ENCODE measurements at places on chromosomes 16 and 17.
A peak's percentile ranks its signal among the peaks of the same experiment; 100 is the strongest.

- no peak for DNase-seq
Measured at GRCh38 chr17:70365091-70365583, 195.8 kb downstream of the KCNJ2 start.

- no peak for DNase-seq
Measured at GRCh38 chr17:74172700-74173099, 30.8 kb upstream of the RPL38 start.

- DNase-seq = no peak
Measured at GRCh38 chr17:33895491-33895890, 359.6 kb upstream of the CCL2 start.

DNA sequence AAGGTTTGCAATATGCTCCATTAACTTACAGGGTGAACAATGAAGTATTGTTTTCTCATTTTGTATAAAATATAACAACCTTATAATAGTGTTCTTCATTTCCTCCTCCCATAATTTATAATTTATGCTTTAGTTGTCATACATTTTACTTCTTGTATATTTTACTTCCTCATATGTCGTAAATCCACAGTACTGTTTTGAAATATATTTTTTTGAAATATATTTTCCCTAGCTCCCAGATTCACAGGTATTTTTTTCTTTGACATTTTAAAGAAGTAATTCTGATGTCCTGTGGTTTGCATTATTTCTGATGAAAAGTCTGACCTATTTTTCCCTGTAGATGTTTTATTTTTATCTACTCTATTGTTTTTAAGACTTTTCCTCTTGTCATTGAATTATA lies 52.7 kb downstream of the VMP1 start:
- DNase-seq = no peak

DNA sequence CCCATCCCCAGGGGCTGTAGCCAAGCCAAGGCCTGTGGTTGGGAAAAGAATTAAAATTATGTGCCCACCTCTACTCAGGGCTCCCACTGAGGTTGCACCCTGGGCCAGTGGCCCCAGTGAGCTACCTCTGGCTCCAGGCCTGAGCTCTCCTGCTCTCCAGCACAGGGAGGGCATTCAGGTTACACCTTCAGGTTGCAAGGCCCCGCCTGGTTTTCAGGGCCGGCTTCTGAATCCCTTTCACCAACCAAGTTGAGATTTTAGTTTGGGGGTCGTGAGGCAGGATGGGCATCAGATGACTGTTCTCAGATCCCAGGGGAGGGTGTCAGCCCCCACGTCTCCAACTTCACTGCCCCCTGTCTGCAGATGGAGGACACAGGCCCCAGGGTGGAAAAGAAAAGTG lies 8.0 kb upstream of the KATNB1 start:
- no peak for DNase-seq

DNA sequence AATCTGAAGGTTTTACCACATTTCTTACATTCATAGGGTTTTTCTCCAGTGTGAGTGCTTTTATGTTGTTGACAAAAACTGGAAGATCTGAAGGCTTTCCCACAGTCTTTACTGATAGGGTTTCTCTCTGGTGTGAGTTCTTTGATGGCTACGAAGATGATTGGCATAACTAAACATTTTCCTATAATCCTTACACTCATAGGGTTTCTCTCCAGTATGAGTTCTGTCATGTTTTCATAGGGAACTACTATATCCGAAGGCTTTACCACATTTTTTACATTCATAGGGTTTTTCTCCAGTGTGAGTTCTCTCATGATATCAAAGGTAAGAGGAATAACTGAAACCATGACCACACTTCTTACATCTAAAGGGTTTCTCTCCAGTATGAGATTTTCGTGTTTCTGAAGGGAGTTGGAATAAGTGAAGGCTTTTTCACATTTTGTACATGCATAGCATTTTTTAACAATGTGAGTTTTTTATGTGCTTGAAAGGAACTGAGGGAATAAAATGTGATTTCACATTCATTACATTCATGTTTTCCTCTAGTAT lies 1987.7 kb downstream of the TP53TG3F start:
- DNase-seq = no peak

- DNase-seq = no peak
Measured at GRCh38 chr16:15946257-15947044, 3.0 kb upstream of the ABCC1 start.

- no peak for DNase-seq
Measured at GRCh38 chr17:32298298-32298697, 32.7 kb downstream of the RHBDL3 start.

- no peak for DNase-seq
Measured at GRCh38 chr16:86074651-86075487, 175.9 kb downstream of the IRF8 start.

GRCh38 chr16:88782454-88783390 lies 2.3 kb downstream of the PIEZO1 start:
- no peak for DNase-seq

DNA sequence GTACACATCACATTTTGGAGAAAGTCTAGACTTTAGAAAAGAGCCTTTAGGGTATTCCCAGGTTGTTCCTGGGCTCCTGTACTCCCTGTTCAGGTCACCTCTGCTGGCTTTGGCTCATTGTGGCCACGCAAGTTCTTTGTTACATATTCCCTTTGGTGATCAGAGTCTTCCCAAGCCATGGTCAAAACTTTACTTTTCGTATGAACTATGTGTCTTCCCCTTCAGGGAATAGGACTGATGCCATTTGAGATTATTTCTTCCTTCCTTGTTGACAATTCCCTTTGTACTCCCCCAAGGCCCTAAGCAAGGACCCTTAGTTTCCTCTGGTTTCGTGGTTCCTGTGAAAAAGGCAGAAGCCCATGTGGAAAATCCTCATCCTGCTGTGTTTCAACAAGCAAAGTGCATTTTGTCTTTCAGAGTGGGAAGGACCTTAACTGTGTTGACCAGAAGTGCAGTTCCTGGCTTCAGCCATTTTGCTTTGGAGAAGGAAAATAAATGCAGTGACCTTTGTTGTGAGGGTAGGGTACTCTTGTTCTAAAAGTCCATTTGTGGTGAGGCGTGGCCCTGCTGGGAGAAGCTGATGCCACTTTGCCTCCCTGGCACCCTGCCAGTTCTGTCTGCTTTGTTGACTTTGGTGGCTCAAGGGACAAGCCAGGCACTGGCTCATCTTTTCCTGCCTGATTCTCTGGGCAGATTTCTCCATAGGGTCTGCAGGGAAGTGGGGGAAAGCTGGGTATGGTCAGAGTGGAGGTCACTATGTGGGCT lies 55.1 kb downstream of the ZNRF1 start:
- no peak for DNase-seq

GRCh38 chr16:80527297-80527696 lies 13.5 kb upstream of the DYNLRB2 start:
- peak; percentile 56 for DNase-seq

DNA sequence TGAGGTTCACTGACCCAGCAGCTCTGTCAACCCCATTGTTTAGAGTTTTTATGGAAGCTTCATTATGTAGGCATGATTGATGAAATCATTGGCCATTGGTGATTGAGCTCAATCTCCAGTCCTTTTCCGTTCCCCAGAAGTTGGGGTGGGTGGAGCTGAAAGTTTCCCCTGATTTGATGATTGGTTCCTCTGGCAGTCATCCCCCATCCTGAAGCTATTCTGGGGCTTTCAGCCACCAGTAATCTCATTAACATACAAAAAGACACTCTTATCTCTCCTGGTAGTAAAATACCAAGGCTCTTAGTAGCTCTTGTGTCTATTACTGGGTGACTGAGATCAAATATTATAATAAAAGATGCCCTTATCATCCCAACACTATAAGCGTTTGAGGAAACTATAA lies 67.1 kb downstream of the TANC2 start:
- DNase-seq = no peak

GRCh38 chr17:42279776-42280630 lies 3.8 kb upstream of the STAT5B start:
- DNase-seq = no peak

GRCh38 chr16:8523932-8524331 lies 66.4 kb downstream of the TMEM114 start:
- no peak for DNase-seq

DNA sequence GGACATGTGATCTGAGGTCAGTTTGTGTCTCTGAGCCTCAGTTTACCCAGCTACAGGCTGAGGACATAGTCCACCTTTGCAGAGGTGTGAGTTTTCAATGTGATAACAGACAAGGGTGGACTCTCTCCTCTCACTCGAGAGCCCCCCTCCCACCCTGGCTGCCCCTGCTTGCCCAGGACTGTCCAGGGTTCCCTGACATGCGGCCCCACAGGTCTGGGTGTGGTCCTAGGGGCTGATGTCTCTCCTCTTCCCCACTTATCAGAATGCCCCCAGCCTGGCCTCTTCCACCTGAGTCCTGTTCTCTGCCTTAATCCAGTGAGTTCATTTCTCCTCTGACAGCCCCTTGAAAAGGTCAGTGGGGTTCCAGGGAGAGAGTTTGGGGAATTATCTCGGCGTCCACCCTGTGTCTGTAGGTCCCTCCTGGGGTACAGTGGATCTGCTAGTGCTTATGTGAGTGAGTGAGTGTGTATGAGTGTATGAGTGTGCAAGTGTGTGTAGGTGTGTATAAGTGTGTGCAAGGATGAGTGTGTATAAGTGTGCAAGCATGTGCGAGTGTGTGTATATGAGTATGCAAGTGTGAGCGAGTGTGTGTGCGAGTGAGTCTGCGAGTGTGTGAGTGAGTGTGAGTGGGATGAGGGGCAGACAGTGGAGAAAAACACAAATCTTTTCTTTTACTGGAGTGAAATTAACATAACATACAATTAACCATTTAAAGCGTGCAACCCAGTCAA lies 175.0 kb downstream of the IRF8 start:
- no peak for DNase-seq

- no peak for DNase-seq
Measured at GRCh38 chr16:88008840-88009239, 57.6 kb downstream of the BANP start.

DNA sequence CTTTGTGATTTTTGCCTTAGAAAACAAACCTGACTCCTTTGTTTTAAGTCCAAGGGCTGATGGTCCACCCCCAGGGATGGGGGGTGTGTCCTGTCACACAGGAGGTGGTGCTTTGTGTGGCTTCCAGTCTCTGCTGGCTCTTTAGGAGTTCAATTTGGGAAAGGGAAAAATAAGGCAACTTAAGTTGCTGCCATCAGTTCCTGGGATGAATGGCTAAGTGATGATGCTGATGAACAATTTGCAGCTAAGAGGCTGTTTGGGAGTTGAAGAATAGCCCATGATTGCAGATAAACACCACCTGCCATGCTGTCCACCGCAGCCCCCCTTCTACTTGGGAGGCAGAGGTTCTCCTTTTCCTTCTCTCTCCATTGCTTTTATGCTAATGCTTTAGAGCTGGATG lies 40.2 kb downstream of the ARL4D start:
- no peak for DNase-seq

GRCh38 chr16:17357307-17358062 lies 113.3 kb downstream of the XYLT1 start:
- no peak for DNase-seq

GRCh38 chr17:16418685-16419068 lies 3.3 kb downstream of the TRPV2 start:
- DNase-seq = no peak

DNA sequence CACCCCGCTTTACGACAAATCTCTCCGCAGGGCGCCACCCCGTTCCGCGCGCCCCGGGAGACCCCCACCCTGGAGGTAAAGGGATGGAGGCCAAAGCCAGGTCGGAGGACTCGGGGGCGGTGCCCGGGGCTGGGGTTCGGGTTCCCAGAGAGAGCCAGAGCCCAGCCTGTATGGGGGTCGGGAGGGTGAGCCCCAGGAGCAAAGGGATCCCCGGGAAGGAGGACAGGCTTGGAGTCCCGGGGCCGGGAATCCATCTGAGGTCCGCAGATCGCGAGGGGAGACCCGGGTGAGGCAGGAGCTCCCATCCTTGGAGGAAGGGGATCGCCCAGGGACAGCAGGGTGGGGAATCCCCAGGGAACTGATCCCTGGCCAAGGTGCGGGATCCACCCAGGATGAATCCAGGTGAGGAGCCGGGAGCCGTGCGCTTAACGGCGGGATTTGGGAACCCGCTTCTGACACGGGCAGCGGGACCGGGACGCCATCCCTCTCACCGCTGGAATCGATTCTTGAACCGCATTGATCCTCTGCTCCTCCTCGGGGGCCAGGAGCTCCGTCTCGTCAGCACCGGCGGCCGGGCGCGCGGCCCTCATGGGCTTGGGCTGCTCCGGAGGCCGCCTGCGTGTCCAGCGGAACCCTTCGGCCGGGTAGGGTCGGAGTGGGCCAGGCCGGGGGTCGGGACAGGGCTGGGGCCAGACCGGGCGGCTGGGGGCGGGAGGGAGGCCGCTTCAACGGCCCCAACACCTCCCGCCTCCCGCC lies at the start of gene MMD:
Gene MMD, minus strand, starts transcription at position 657 of the 756 bp plus-strand sequence. Its CDS starts 140 bp downstream, at position 517.
- no peak for DNase-seq

GRCh38 chr17:71409712-71410111 lies 711.1 kb upstream of the SOX9 start:
- no peak for DNase-seq

DNA sequence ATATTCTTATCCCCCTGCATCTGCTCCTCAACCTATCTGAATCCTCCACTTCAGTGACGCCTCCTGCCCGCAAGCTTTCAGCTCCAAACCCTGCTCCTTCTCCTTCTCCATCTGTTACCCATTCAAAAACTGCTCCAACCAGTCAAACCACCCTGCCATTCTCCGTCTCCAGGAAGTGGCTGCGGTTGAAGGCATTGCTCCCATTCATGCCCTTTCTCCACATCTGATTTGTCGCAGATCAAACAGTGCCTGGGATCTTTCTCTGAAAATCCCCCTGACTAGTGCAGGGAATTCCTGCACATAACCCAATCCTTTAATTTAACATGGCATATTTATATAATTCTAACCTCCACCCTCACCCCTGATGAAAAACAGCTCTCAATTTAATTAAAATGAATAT lies 56.3 kb downstream of the SLFN5 start:
- no peak for DNase-seq

DNA sequence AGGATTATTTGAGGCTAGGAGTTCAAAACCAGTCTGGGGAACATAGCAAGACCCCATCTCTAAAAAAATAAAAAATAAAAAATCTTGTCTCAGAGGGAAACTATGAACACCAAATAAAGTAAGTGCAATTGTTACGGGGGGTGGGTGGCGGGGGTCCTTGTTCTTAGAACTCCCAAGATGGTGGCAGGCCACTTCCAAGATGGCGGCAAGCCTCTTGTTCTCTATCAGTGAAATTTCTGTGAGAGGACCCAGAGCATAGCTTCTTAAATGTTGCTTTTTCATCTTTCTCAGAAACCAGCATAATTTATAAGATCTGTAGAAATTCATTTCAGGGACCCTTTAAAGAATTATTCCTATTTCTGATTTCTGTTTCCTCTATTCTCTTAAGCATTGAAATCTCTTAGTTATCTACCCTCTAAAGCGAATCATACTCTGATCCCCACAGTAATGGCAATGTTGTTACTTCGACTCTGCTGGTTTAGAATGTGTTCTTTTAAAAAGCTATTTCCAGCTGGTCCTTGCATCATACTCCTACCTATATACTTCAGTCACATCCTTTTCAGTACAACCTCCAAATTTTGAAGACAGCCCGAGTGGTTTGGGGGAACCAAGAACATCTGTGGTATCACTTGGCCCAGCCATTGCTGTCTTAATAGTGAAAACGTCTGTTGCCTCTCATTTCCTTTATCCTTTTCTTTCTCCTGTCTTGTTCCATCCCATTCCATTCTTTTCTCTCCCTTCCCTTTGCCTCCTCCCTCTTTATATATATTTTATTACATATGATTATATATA lies 16.2 kb downstream of the RSPRY1 start:
- DNase-seq = no peak
